ENCODE measurements at places on chromosomes 1 and 21. TPM values are rescaled to one million over a fixed set of nuclear protein-coding genes. Genes with fewer than 3 reads are reported as not detected.

The PRPF38B gene
- 27.3 TPM for total RNA-seq

The SH2D1B gene
- total RNA-seq: 0.47 TPM

The GJB4 gene
- 0.42 TPM for total RNA-seq

The TNFRSF4 gene
- total RNA-seq: 12.7 TPM

GRCh38 chr1:230766318-230766717 is 19.1 kb downstream of the CAPN9 start:
- no peak for DNase-seq
